ENCODE measurements at places on chromosomes 16 and 17. TPM values are rescaled to one million over a fixed set of nuclear protein-coding genes. Genes with fewer than 3 reads are reported as not detected.

MT3 gene
- not detected for total RNA-seq

PCGF2 gene
- total RNA-seq: 0.88 TPM

ATMIN gene
- 27.5 TPM for total RNA-seq

DNA sequence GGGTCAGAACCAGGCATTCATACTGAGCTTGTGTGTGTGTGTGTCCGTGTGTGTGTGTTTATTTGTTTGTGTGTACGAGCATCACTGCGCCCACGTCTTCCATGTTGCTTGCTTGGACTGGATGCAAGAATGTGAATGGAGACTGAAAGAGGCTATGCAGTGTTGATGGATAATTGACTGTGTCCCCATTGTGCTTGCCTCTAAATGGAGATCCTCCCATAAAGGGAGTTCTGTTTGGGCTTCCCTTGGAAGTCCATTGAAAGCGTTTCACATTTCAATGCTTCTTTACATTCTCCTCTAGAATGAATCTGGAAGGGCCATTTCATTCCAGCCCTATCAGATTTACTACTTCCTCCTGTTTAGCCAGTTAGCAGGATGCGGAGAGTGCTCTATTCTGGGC lies 124.0 kb downstream of the GP2 start:
- no peak for DNase-seq

GRCh38 chr16:73067671-73068540 lies 20.0 kb upstream of the ZFHX3 start:
- no peak for DNase-seq

DNA sequence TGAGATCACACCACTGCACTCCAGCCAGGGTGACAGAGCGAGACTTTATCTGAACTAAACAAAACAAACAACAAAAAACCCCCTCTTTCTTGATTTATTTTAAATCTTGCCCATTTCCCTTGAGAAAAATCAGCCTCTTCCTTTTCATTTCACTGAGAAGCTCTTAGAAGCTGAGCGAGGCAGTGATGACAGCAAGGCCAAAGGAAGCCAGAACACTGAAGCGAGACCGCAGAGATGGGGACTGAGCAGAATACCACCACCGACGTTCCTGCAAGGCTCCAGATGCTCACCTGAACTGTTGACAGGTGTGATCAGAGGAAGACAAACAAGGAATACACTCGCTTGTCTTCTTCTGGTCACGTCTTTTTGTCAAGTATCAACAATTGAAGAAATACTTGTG lies 30.5 kb upstream of the IRF8 start:
- DNase-seq: no peak

DNA sequence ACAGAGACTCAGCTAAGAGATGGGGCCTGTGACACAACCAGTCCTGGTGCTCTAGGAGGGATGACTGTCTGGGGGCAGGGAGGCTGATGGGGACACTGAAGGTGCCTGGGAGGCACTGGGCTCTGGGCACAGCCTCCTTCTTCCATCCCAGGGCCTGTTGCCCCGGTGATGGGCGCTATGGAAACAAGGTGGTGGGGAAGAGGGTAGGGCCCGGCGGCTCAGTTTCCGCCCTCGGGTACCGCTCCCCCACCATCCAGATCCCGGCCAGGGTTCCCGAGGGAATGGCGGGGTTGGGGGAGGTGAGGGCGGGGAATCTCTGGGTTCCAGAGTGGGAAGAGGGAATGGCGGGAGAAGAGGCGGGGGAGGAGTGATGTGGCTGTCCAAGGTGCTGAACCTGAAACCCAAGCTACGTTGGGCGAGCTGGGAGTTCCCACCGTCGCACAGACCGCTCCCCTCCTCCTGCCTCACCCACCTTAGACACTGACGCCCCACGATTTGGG lies 981 bp downstream of the KCNH4 start:
- DNase-seq: peak; percentile 53

DNA sequence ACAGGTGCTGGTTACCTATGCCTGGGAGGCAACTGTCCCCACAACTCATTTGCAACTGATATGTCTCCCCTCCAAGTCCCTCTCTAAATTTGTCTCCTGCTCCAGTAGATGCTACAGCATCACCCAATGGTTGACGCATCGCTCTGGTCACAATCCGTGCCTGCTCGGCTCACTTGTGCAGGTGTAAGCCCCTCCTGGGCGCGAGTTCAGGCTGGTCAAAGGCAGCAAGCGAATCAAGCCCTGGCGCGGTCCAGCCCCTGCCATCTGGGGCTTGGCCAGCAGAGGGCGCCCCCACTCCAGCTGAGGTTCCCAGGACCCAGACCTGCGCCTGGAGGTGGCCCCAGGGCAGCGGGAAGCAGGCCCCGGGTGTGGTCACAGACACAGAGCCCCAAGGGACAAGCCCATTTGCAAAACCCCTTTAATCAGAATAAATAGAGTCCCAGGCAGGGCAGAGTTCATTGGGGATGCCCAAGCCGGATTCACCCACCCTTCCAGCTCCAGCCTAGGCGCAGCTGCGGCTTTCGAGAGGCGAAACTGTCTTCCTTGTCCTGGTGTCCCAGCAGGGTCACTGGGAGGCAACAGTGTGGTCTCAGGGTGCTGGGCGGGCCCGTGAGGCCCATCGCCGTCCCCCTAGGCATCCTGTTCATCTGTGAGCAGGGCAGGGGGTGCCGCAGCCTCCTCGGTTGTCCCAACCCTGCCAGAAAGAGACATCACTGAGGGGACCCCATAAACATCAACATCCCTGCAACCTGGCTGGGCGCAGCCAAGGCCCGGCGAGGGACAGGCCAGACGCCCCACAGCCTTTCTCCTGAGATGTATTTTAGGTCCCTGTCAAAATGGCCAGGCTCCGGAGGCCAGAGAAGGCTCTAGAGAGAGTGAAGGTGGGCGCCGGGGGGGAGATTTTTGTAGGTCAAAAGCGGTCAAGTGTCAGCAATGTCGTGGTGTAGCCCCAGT lies 15.8 kb downstream of the TMC6 start:
- DNase-seq: peak; percentile 54

Measured in Caki2 (cell line).